ENCODE measurements at places on chromosomes 3 and 15.

GRCh38 chr3:197567904-197568681 lies 12.3 kb upstream of the BDH1 start:
- DNase-seq = no peak

DNA sequence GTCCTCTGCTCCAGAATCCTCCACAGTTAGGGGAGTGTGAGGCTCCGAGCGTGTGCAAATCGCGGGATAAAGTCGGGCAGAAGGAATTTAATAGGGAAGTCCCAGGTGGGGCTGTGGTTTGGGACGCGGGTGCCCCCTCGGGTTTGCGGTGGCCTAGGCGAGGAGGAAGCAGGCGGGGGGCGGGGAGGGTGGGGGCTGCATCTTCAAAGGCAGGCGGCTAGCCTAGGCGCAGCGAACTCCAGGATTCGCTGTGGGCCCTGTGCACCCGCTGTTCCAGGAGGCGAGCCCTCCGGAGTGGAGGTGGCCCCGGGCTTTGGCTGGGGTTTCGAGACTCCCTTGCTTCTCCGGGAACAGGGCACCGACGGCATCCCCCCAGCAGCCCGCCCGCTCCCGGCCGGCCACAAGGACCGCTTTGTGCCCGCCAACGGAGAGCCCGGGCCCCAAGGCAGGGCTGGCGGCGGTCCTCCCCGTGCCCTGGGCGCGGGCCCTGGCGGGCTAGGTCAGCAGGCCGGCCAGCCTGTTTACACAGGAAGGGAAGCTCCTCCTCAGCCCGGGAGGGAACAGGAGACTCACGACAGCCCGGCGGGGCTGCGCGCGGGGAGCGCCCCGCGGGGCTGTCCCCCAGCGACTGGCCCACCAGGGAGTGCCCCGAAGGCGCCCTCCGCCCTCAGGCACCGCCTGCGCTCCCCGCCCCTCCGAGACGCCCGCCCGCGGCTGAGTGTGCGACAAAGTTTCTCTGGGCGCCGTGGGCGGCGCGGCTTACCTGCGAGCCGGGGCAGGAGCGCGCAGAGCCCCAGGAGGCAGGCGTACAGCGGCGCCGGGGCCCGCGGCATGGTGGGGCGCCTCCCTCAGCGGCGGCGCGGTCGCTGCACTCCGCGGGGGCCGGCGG lies 753 bp downstream of the ITGB5 start:
- DNase-seq = peak; percentile 57

DNA sequence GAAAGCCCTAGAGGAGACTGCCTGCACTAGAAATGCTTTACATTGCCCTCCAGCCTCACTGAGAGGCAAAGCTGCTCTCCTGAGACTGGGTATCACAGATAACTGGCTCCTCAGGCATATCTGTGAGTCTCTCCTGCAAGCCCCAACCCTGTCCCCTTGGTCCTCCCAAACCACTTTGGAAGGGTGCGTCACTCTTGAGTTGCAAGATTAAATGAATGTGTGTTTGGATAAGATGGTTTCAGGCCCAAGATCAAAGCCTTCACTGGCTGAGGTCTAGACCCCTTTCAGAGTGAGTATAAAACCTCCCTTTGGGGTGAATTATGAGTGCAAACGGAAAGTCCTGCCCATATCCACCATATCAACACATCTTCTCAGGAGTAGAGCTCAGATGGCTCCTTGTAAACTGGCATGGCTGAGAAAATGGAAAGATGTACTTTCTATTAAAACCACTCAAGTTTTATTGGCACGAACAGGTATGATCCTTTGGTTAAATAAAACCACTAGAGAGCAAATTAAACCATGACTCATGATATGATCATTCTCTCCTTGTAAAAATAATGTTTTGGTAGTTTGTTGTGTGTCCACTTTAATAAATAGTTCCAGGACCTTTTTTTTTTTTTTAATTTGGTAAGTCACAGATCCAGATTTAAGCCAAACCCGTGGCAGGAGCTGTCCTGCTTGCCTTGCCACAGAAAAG lies 164.0 kb downstream of the CHST2 start:
- DNase-seq = no peak

GRCh38 chr3:184592371-184593219 lies 31.0 kb downstream of the EPHB3 start:
- DNase-seq = no peak

DNA sequence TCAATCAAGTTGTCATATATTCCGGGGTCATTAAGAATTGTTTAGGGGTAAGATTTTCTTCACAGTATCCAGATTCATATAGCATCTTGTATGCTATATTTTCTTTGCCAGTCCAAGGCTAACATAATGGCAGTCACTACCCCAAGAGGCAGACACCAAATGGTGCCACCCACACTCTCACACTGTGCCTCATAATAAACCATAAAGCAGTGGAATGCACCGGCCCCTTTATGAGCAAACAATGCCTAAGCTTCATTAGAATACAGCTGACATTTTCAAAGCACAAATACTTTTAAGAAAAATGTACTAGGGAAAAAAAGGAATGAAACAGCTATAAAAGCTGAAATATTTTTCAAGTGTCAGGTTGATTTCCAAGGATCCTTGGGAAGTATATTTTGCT lies 121.6 kb downstream of the TFDP2 start:
- DNase-seq = peak; percentile 31

DNA sequence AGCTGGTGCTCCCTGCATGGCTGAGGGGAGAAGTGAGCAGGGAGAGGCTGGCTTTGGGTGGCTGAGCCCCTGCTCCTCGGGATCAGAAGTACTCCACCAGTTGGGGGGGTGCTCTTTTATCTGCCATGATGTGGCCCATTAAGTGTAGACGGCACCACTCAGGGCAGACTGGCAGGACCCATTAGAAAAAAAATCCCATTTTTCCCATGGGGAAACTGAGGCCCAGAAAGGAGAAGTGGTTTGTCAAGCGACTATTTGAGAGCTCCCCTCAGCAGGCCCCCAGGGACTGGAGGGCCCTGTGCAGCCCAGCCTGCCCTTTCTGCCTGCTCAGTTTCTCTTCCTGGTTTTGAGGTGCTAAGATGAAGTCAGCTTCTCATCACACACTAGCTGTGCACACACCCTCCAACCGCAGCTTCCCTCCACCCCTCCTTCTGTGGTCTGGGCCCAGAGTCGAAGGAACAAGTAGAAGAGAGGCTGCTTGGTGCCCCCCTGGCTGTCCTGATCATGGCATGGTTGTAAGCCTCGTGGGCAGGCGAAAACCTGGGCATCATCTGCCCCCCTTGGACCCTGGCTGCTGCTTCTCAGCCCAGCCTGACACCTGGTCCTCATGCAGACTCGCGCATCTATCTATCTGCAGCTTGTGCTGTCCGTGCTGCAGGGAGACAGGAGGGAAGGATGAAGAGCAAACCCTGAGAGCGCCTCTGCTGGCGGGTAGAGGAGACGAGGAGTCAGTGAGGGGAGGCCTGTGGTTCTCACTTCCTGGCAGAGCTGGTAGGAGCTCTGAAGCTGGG lies 5.6 kb downstream of the CSK start:
- peak; percentile 91 for DNase-seq

DNA sequence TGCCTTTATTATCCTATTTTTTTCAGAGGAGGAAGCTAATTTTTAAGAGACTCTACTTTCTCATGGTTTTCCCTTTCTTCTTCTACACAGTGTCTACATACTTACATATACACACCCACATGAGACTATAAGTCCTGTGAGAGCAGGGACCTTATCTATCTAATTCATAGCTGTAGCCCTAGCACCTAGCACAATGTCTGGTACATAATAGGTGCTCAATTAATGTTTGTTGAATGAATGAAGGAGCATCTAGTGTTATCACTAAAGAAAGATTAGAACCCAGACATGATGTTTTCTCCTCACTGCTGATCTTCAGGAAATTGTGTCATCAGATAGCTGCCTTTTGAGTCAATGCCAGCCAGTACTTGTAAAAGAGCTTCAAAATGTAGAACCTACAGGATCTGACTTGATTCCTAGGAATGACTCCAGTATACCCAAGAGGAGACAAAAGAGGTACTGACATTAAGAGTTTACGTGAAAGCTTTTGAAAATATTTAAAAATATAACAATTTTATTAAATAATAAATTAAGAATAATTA lies 2.5 kb downstream of the SCG5 start:
- DNase-seq = no peak

- DNase-seq = no peak
These were observed 181.7 kb downstream of the FAM43A start for GRCh38 chr3:194867270-194867983.

DNA sequence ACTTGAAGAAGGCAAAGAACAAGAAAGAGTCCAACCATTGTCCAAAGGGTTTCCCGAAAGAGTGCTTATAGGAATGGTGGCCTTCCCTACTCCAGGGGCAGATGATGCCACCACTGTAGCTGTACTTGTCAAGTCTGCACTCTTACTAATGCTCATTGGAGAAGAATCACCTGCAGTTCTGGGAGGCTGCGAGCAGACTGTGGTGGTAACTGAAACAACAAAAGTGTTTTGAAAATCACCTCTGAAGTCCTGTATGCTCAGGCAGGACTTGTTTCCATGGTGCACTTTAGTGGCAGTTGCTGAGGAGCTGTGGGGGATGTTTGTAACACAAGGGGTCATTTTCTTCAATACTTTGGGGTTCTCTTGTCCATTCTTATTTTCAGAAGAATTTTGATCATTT lies 36.0 kb downstream of the USF3 start:
- DNase-seq = no peak

DNA sequence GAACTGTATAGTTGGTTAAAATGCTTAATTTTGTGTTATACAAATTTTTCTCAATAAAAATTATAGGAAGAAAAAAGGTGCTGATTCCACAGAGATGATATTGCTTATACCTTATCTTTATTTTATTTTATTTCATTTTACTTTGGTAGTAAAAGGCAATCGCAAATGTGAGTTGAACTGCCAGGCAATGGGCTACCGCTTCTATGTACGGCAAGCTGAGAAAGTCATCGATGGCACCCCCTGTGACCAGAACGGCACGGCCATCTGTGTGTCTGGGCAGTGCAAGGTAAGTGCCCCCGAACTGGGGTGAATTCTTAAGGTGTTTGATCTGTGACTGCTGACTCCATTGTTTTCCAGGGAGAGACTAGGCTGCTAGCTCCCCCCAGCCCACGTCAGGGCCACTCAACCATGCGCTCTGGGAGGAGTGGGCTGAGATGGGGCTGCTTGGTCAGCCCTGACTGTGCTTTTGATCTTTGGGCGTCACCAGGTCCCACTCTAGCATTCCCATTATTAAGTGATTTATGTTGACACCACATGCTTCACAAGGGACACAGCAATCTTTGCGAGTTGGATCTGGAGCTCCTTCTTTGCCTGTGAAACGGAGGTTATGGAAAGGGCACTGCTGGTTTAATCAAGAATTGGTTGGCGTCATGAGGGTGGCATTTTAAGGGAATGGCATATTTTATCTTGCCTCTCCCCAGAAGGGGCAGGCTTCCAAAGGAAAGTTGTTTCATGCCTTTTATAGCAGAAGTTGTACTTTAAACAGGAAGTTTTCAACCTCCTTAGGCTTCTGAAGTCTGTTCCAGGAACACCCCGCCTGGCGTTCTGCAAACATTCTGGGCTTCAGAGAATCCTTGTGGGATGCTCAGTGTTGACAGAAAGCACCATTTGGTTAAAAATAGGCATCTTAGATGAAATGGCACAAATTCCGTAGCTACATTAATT lies 296.5 kb downstream of the THSD4 start:
- DNase-seq = no peak

- no peak for DNase-seq
These were observed 237.6 kb downstream of the ITPR1 start for GRCh38 chr3:4730719-4731118.

DNA sequence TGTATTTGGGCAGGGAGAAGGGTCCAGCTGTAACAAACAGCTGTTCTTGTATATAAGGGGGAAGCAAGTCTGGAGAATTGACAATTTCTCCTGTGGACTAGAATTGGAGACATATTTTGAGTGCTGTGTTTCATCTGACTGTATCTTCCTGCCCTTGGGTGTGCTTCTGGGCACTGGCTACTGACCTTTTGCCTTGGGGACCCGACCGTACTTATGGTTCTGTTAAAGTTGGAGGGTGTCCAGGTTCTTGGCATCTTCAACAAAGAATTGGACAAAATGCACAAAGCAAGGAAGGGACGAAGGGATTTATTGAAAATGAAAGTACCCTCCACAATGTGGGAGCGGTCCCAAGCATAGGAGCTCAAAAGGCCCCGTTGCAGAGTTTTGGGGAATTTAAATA lies 31.0 kb downstream of the MAP2K1 start:
- DNase-seq = no peak

DNA sequence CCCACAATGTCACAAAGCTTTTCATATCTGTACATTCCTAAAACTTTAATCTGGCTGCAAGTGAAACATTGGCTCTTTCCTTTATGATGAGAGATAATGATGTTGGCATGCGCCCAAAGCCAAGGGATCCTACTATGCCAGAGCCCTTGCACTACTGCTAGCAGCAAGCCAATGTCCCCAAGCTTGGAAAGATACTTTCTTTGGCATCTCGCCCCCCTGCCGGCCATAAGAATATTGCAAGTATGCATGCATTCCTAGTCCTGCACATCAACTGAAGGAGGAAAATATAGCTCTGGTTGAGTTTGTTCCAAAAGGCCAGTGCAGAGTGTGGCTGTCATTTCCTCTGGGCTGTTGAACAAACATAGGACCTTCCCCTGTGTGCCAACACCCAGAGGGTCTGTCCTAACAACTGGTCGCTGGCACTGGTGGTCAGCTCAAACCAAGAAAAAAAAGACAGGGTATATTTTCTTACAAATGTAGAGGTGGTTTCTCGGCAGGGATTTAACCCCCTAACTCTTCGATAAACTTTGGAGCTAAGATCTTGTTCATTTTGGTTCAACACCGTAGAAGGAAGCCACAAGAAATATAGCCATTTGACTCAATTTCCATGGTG lies 120.9 kb upstream of the ZBED2 start:
- peak; percentile 41 for DNase-seq

- no peak for DNase-seq
These were observed 1.7 kb upstream of the SLCO2A1 start for GRCh38 chr3:134031348-134031915.

DNA sequence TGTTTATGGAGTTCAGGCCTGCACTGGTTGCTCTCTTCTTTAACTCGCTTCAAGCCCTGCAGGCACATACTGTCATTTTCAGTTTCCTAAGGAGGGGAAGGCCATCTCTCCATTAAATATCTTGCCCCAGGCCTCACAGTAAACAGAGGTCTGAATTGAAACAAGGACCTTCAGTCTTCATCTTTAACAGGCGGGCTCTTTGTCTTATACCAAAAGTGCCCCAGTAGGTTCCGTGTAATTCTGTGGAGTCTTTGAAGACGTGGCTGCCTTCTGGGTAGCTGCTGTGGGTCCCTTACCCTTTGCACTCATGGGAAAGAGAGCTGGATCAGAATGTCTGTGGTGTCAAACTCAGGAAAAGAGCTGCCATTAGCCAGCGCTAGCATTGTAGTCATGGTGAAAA lies 161.2 kb downstream of the APBA2 start:
- DNase-seq = no peak
